ENCODE measurements at places on chromosomes 6 and 20.

DNA sequence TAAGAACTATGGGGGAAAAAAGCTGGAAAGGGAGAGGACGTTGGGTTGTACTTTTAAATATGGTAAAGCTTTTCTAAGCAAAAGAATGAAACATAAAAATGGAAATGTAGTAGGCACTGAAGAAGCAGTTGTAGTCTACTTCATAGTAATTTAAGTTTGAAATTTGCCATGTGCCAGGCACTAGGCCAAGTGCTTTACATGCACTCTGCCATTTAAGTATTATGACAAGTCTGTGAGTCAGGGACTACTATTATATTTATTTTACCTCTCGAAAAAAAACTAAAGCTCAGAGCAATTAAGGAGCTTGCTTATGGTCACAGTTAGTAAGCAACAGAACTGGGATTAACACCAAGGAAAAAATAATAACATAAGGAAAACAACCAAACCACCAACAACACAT is 257.8 kb downstream of the GMDS start:
- DNase-seq: no peak

DNA sequence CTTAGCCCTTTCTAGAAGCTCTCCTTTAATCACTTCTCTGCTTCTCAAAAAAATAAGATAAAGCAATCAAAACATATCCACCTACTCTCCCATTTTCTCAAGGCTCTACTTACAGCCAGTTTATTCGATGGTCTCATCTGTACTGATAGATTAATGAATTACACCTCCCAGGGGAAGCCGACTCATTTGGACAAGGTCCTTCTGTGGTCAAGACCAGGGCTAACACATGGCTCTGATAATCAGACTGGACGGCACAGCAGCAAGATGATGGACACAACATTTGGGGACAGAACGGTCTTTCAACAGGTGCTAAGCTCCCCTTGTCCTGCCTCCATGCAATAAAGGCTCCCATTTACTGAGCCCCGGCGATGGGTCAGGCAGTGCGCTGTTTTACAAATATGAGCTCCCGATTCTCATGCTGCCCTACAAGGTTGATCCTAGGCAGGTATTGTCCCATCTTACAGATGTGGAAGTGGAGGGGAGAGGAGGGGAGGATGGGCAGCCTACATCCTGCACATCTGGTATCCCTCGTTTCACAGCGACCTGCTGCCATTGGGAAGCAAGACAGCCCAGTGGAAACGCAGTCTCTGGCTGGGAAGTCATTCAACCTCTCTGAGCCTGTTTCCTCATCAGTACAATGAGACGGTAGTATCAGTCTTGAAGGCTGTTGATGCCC is 15.7 kb downstream of the CPNE5 start:
- DNase-seq: no peak

- DNase-seq: no peak
These were observed 1061.8 kb upstream of the CITED2 start for GRCh38 chr6:140436023-140436811.

- no peak for DNase-seq
These were observed 54.8 kb upstream of the SPDEF start for GRCh38 chr6:34610819-34611477.

GRCh38 chr20:25584905-25585704 is at the start of gene NINL:
TSS of gene NINL (minus strand) at chr20:25585531. CDS start at chr20:25526587, 58,944 bp downstream.
- DNase-seq: no peak

- peak; percentile 54 for DNase-seq
These were observed 9.3 kb upstream of the MAK start for GRCh38 chr6:10847684-10848083.

GRCh38 chr6:35731414-35731735 is 5.5 kb upstream of the ARMC12 start:
- DNase-seq: peak; percentile 98

- DNase-seq: no peak
These were observed 23.2 kb downstream of the PLCB1 start for GRCh38 chr20:8155229-8155628.

GRCh38 chr6:11272491-11273192 is 40.2 kb upstream of the NEDD9 start:
- DNase-seq: no peak

DNA sequence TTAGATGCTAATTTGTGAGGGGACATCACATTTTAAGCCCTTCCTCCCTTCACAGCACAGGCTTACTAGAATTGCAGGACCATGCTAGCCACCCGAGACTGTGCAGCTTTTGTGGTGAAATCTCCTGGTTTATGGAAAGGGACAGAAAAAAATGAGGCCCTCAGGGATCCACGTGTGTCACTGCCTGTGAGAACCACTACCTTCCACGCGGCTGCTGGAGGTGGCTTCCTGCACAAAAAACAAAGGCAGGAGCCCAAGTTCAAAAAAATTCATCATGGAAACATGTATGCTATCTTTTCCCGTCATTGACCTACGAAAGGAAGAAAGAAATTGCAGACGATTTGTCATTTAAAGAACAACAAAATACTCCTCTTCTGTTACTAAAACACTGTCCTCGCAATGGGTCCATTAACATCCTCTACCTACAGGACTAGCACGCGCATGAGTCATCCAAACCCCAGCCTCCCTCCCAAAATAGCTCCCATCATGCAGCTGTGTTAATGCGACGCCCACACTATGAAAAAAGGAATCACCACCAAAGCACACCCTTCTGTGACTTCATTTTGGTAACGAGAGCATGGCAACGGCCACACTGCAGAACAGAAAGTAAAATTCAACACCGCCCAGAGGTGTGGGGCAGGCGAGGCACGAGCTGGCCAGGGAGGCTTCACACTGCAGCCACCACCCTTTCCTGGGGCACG is 45.7 kb downstream of the RAMACL start:
- peak; percentile 90 for DNase-seq

DNA sequence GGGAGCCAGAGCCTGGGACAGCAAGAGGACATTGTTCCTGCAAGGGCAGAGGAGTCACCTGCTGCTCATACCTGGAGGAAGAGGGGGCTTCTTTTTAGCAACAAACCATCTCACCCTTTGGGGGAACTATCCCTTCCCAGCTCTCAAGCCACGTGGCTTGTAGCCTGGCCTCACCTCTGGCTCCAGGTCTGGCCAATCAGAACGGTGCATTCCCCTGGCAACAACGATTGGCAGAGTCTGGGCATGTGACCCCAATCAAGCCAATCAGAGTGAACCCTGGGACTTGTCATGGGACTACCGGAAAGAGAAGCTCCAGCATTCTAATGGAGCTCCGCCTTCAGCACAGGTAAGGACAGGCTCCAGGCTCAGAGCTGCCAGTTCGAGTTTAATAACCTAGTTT is 33.6 kb downstream of the KCNB1 start:
- DNase-seq: peak; percentile 68

DNA sequence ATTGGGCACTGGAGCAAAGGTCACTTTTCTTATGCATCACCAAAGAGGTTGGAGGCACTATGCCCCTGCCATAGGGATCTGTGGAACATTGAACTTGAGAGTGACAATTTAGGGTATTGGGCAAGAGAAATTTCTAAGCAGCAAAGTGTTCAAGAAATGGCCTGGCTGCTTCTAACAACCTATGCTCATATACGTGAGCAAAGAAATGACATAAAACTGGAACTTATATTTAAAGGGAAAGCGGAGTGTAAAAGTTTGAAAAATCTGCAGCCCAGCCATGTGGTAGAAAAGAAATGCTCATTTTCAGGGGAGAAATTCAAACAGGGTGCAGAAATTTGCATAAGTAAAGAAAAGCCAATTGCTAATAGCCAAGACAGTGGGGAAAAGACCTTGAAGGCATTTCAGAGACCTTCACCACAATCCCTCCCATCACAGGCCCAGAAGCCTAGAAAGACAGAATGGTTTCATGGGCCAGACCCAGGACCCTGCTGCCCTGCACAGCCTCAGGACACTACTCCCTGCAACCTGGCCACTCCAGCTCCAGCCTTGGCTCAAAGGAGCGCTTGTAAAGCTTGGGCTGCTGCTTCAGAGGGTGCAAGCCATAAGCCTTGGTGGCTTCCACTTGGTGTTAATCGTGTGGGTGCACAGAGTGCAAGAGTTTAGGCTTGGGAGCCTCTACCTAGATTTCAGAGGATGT is 24.4 kb downstream of the NCR2 start:
- no peak for DNase-seq

DNA sequence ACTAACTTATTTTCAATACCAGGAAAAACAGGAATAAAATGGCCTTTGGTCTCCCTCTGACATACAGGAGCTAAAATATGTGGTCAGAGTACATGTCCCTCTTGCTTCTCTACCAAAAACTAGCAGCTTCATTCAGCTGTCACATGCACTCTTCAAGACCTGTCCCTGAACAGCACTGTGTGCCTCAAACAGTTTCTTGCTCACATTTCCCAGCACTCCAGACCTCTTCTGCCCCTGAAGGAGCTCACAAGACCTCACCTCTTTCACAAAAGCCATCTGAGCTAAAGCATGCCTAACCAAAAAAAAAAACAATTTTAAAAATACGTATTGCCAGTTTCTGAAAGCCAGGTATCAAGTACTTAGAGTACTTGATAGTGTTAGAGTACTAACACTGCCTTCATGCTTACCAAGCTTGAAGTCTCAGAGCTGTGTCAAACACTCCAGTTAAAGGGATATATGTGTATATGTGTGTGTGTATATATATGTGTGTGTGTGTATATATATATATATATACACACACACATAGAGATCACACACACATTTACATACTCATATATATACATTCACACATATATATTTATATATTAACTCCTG is 148.3 kb upstream of the POU3F2 start:
- no peak for DNase-seq

DNA sequence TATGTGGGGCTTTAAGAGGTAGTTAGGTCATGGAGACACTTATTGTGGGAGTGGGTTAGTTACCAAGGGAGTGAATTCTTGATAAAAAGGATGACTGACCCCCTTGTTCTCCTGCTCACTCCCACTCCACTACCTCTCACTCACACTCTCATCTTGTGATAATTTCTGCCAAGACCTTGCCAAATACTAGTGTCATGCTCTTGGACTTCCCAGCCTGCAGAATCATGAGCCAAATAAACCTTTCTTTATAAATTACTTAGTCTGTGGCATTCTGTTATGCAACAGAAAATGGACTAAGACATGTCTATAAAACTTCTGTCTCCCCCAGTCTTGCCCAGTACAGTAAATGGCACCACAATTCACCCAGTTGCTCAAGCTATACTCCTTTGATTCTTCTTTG is 93.3 kb downstream of the COL21A1 start:
- no peak for DNase-seq

GRCh38 chr6:111952821-111953540 is 79.7 kb upstream of the FYN start:
- no peak for DNase-seq

- no peak for DNase-seq
These were observed 108.3 kb upstream of the PHACTR1 start for GRCh38 chr6:12608016-12608860.

GRCh38 chr6:138959521-138959920 is 28.5 kb downstream of the REPS1 start:
- DNase-seq: no peak

DNA sequence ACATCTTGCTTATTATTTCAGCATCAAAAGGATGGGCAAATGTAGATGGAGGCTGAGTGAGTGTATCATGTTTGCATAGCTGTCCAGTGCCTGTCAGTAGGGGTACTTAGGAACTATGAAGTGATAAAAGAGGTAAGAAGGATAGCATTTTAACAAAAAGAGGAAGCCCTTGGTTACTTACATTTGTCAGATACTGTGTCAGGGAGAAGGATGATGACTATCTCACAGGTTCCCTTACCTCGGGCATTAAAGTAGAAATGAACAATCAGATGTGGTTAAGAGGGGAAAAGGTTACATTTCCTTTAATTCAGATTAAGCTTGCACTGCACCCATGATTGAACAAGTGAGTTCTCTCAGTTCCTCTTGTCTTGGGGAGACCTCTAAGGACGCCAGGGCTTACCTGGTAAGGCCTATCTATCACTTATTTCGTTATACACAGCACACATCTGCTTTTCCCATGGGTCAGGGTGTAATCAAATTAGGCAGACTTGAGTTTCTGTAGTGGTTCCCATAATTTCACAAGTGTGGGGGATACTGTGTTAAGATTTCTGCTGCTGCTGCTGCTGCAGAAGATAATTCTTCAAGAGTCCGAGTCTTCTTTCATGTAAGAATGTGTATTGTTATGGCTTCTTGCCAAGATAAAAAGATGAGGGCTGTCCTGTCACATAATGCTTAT is 4.5 kb downstream of the FOXO3 start:
- DNase-seq: peak; percentile 97

DNA sequence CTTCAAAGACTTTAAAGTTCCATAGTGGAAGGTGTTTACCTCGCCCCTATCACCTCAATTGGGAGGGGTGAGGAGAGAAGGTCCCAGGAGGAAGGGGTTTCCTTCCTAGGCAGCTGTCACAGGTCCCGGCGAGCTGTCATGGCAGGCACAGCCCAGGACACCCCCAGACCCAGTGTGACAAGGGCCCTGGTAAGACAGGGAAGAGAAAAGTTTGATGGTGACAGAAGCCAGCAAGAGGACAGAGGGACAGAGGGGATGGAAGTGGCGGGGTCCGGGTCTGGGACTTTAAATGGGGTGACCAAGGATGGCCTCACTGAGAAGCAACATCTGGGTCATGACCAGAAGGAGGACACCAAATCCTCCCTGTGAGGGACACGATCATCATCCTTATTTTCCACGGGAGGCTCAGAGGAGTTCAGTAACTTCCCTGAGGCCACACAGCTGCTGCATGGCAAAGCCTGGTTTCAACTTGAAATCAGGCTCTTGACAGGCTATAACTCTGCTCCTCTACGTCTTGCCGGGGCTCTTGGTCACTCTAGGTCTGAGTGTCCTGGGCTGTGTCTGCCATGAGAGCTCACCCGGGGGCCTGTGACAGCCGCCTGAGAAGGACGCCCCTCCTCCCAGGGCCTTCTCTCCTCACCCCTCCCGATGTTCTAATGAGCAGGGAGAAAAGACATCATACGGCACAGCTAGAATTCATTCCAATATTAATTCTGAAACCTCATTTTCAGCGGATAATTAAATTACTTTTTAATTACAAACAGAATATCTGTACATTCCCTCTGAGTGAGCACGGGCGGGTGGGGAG is 222.2 kb downstream of the PREX1 start:
- no peak for DNase-seq

DNA sequence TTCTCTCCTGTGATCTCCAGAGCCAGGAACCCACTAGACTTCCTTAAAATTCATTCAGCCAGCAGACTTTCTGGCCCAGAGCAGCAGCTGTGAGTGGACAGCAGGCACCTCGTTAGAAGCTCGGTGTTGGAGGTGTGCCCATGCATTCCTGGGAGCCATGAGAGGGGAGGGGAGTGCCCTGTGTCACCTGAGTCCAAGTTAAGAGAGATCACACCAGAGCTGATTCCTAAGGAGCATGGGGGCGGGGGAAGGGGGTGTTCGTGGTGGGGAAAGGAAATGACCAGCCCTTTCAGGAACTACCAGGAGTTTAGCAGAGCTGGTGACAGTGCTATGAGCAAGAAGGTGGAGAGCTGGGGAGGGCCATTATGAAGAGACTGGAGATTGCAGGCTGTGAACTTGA is 46.9 kb downstream of the GFRA4 start:
- DNase-seq: no peak

DNA sequence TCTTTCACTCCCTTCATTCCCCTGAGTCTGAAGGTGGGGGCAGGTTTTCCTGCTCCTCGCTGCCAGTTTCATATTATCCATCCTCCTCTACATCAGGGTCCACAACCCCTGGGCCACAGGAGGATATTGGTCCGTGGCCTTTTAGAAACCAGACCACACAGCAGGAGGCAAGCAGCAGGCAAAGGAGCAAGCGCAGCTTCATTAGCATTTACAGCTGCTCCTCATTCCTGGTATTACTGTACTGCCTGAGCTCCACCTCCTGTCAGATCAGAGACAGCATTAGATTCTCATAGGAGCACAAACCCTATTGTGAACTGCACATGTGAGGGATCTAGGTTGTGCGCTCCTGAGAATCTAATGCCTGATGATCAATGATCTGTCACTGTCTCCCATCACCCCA is 380.3 kb downstream of the ARHGAP18 start:
- DNase-seq: no peak

- DNase-seq: peak; percentile 81
These were observed at the start of gene HRH3 for GRCh38 chr20:62219992-62220665. TSS of gene HRH3 (minus strand) at chr20:62220278. CDS start at chr20:62219970, 308 bp downstream.

Data from Karpas-422 (cell line).